Fibroblast of skin of right quadriceps (primary cell): ENCODE measurements at places on chromosomes 2 and 18.

DNA sequence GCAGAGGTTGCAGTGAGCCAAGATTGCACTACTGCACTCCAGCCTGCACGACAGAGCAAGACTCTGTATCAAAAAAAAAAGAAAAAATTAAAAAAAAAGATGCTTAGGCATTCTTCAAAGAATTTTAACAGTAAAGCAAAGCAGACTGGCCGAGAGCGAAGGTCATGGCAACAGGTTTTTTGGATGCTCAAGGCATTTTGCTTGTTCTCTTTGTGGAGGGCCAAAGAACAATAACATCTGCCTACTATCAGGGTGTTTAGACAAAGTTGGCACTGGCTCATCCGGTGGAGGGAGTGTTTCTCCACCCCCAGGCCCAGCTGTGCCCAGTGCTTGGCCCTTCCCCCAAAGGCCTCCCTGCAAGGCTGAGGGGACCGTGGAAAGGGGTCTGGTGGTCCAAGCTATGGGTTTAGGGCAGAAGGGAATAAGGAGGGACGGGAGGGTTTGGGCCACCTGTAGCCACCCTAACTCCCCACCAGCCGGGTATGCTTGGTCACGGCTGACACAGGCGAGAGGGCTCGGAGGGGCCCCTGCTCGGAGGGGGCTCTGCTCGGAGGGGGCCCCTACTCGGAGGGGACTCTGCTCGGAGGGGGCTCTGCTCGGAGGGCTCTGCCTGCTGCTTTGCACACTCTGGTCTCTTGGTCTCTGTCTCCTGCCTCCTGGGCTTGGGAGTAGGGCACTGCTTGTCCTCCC, 26.7 kb upstream of the ALLC start:
- DNase-seq, result no peak

DNA sequence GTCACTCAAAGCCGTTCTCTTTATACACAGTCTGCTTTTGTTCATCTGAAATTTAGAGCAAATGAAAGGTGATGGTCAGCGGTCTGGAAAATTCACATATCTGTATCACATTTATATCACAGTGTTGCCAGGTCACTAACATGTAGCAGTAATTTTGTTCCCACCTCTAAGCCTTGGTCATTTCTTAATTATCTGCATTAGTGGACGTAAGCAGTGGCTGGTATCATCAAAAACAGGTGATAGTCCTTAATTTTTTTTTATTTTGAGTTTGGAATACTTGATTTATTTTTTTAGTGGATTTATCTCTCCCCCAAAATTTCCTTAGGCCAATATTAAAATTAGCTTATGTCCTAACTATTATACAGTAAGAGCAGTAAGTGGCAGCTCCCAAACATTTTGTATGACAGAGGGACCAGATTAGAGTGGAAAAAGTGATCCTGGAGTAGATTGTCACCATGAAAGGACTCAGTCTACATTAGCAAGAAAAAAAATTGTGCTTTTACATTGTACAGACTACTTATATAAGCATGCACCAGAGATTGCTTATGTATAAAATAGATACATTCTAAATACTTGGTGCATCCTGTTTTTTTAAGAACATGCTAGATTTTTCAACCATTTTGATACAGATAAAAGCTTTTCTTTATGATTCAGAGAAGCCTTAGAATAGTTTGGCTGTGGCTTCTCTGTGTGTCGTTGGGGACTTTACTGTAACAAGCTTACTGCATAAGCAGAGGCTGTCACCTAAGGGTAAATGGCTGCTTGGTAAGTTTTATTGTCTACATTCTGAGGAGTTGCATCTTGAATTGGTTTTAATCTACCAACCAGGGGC, 65.0 kb downstream of the MAPRE2 start:
- DNase-seq, result no peak

- DNase-seq, result no peak
These were observed 152.6 kb upstream of the FSHR start for GRCh38 chr2:49306925-49307324.

DNA sequence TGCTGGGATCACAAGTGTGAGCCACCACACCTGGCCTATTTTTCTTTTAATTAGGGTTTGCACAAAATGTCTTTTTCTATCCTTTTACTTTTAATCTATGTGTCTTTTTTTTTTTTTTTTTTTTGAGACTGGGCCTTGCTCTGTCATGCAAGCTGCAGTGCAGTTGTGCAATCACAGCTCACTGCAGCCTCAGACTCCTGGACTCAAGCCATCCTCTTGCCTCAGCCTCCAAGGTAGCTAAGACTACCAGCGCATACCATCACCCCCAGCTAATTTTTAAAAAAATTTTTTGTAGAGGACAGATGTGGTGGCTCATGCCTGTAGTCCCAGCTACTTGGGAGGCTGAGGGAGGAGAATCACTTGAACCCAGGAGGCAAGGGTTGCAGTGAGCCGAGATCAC, 27.1 kb downstream of the ADCY3 start:
- no peak for DNase-seq

DNA sequence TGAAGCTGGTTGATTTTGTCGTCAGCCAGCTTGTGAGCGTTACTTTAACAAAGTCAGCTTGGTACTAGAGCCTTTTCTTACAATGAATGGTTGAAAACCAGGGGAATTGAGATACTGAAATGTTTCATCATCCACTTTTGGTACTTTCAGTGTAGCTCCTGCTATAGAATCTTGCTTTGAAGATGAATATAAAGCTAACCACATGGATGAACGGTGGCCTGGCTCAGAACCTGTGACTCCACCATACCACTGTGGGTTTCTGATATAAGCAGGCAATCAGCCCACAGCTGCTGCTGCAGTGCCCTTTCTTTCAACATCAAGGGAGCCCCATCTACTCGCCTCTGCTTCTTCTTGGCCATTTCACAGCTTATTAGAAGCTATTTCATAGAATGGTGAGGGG, 53.2 kb upstream of the GPR45 start:
- no peak for DNase-seq

DNA sequence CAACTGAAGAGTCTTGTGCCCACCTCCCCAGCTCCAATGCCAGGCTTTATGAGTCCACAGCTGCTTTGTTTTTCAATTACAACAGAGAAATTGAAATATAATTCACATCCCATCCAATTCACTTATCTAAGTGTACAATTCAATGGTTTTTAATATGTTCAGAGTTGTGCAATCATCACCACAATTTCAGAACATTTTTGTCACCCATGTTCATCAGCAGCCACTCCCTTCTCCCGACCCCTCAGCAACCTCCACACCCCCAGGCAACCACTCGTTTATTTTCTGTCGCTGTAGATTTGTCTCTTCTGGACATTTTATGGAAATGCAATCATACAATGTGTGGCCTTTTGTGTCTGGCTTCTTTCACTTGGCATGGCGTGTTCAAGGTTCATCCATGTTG, 23.3 kb downstream of the INHBB start:
- no peak for DNase-seq

GRCh38 chr2:168685600-168686451, 116.6 kb upstream of the NOSTRIN start:
- no peak for DNase-seq

GRCh38 chr2:107374249-107374648, 452.4 kb upstream of the RGPD4 start:
- no peak for DNase-seq

DNA sequence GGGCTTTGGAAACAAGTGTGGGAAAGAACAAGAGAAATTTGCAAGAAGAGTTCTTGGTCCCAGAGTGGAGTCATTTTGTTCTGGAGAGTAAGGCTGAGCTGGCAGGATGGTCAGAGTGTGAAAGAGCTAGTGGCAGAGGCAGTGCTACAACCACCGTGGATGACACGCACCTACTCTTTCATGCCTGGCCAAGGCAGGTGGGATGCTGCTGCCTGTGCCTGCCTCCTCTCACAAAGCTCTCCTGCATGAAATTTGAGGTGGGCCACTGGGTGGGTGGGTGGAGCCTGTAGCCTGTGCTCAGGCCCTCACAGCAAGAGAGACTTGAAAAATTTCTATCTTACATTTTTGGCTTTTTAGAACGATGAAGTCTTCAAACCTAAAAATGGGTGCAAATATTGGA, 9.4 kb upstream of the INO80C start:
- DNase-seq, result no peak

DNA sequence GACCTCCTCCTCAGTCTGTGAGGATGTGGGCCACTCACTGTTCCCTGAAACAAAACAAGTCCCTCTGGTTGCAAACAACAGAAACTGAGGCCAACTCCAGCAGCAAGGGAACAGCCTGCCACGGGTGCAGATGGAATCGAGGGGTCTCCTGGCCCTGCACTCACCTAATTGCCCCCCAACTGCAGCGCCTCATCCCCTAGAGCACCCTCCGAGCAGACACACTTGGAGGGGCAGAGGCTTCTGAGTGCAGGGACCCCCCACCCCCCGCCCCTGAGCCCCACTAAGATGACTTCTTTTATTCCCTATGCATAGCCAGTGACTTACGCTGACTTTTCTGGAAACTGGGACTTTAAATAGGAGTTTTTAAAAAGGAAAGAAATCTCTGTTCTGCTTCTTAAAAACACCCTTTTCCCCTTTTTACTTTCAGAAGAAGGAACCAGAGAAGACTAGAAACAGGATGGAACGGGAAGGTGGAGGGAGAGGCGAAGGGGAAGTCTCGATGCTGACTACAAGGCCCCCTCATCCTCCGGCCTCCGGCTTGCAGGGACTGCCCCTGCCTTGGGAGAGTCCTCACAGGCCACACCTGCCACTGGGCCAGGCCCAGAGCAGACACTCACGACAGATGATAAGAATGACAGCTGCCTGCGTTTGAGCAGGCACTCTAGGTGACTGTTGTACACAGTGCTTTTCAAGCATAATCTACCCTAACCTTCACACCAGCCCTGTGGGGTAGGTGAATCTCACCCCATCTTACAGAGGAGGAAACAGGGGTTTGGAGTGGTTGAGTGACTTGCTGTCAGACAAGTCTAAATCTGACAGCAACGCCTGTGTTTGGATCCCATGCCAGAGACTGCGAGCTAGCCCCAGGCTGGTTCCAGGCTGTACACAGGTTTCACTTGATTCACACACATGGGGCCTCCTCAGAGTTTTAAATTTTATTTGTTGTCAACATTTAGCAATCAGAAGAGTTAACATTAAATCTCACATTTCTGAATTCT, 28.2 kb upstream of the BIN1 start:
- DNase-seq, result no peak

- peak; percentile 93 for DNase-seq
These were observed 10.5 kb downstream of the COL3A1 start for GRCh38 chr2:188984680-188985079.

GRCh38 chr18:36381075-36381474, 83.6 kb downstream of the FHOD3 start:
- no peak for DNase-seq

- DNase-seq, result peak; percentile 79
These were observed 34.1 kb upstream of the UBE2F start for GRCh38 chr2:237932731-237933131.

- DNase-seq, result no peak
These were observed 13.9 kb downstream of the CLASP1 start for GRCh38 chr2:121635371-121635770.

DNA sequence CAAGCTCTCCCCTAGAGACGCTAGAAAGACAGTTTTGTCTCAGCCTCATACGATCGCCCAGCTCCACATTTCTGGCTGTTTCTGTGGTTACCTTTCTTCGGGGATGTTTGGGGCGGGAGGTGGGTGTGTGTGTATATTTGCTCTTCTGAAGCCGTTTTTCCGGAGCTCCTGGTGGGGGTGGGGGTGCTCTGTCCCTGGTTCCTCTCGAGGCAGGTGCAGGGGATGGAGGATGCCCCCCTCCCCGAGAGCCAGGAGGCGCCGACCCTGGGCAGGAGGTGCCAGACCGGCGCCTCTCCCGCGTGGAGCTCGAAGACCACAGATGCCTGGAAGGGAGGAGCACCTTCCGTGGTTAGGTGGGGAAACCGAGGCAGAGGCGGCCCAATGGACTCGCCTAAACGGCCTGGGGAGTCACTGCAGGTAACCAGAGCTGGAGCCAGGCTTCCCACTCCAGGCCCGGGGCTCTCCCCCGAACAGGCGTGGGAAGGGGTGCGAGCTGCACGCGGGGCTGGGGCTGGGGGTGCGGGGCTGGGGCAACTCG, 694 bp upstream of the HPCAL1 start:
- DNase-seq, result no peak

DNA sequence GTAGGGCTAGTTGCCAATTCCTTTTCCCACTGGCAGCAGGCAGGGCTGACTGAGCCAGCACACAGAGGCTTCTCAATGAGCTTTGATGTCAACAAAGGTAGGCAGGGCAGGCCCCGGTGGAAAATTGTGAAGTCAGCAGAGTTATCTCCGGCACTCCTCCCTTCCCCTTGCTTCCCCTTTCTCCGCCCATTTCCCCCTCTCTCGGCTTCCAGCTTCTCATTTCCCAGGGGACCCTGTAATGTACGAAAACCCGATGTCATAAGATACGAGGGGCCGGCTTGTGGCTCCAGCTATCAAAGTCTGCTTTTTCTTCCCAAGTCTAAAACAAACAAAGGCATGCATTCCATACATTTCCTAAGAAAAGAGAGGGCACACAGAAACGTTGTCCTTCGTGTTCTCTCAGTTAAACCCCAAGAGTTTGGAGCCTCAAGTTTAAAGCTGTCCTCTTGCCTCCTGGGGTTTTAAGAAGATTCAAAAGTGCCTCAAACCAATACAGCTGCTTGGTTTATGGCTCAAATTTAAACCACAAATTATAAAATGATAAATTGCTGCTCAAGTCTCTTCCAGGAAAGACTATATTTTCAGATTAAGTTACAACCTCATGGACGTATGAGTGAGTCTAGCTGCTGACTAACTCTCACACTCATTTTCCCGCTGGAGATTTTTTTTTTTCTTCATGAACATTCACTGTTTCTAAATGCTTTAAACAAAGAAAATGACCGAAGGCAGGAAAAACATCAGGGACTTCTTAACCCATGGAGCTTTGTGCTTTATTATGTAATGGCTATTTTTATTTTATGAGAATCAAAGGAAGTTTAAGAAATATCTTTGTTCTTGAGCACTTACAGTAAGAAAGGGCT, 27.2 kb upstream of the EML4 start:
- DNase-seq, result peak; percentile 99

GRCh38 chr2:50782543-50782942, 249.4 kb downstream of the NRXN1 start:
- DNase-seq, result peak; percentile 9

DNA sequence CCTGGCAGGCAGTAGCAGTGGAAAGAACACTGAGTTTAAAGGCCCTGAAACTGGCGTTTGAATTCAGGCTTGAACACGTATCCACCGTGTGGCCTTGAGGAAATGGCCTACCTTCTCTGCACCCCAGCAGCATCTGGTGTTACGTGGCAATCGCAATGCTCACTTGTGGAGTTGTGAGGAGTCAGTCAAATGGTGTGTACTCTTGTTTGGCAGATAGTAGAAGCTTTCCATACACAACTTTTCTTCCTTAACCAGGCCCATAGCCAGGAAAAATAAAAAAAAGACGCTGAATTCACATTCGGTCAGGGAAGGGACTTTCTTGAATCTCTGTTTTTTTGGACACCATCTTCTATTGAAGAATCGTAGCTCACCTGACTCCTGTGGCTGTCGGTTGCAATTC, 1101.5 kb upstream of the KLHL29 start:
- DNase-seq, result no peak

- peak; percentile 41 for DNase-seq
These were observed 328.5 kb upstream of the FANCL start for GRCh38 chr2:58569475-58570185.

DNA sequence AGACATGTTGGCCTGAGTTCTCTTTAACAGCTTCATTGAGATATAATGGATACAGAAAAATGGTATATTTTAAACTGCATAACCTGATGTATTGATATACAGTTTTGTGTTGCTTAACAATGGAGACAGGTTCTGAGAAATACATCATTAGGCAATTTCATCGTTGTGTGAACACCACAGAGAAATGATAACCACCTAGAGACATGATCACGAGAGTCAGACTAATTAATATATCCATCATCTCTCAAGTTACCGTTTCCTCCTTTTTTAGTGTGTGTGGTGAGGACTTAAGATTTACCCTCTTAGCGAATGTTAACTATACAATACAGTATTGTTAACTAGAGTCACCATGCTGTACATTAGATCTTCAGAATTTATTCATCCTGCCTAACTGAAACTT, 178.1 kb downstream of the FMNL2 start:
- no peak for DNase-seq
